ENCODE measurements at places on chromosomes 6 and 20. TPM values are rescaled to one million over a fixed set of nuclear protein-coding genes. Genes with fewer than 3 reads are reported as not detected.
A peak's percentile ranks its signal among the peaks of the same experiment; 100 is the strongest.

GRCh38 chr20:8581446-8582183 lies 449.5 kb downstream of the PLCB1 start:
- DNase-seq, result no peak
- no peak overlapping the region for H3K4me3 ChIP-seq
- no peaks in the 10 kb centered on the region for H3K4me1 ChIP-seq
- no peaks in the 10 kb centered on the region for H3K27me3 ChIP-seq
- no peaks in the 10 kb centered on the region for H3K36me3 ChIP-seq
- no peak overlapping the region for H3K27ac ChIP-seq

- peak overlapping the region; percentile 68 for H3K4me3 ChIP-seq
- peak; percentile 25 for DNase-seq
- H3K27ac ChIP-seq, result no peak overlapping the region
- peaks cover 29% of the 10 kb centered on the region for H3K27me3 ChIP-seq
- H3K36me3 ChIP-seq, result no peaks in the 10 kb centered on the region
Observed at GRCh38 chr6:166862287-166862977, 93.9 kb downstream of the RNASET2 start.

DNA sequence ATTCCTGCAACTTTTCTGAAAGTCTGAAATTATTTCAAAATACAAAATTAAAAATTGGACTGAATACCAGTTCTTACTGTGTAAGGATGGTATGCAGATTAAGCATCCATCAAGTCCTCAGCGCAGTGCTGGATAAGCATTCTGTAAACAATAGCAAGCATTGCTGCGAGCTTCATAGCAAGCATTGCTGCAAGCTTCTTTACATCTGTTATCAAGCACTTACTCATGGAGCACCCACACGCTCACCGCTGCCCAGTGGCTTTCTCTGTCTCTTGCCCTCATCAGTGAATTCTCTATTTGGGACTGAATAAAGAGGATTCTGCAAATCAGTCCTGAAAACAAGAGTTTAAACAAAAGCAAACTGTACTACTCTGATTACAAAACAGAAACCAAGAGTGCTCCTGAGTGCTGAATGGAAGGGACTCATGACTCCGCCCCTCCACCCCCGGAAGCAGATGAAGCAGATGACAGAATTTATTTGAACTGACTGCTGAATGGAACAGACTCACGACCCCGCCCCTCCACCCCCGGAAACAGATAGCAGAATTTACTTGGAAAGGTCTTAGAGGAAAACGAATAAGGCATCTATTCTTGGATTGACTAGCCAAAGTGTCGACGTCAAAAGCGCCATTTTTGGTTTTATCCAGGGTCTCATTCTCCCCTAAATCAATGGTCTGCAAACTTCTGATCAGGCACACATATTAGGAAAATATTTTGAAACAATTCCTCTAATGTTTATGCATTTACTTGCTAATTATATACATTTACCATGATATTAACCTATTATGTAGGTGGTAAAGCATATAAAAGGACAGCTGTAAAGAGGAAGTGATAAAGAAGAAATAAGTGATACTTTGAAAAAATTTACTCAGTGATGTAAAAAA lies 22.1 kb upstream of the EYA2 start:
- H3K27me3 ChIP-seq, result peaks cover 20% of the 10 kb centered on the region
- DNase-seq, result no peak
- H3K36me3 ChIP-seq, result no peaks in the 10 kb centered on the region
- H3K27ac ChIP-seq, result no peak overlapping the region
- no peak overlapping the region for H3K4me3 ChIP-seq
- no peaks in the 10 kb centered on the region for H3K4me1 ChIP-seq

DNA sequence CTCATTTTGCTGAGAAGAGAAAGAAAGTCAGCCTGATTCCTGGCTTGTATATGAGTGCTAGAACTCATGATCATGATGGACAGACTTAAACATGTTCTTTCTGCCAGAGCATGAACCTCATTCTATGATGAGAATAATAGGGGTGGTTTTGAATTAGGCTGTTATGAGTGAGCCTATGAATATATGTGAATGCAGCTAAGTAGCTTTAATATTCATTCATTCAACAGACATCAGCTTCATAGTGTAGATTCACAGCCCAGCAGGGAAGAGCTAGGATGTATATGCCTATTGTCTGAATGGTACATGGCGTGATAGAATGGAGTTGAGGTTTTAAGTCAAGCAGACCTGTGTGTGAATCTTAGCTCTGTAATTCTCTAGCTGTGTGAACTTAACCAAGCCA lies 573.2 kb downstream of the DHX35 start:
- no peak overlapping the region for H3K4me3 ChIP-seq
- no peak for DNase-seq
- no peak overlapping the region for H3K27ac ChIP-seq
- no peaks in the 10 kb centered on the region for H3K4me1 ChIP-seq

- H3K27ac ChIP-seq, result peak overlapping the region; percentile 96
- H3K4me1 ChIP-seq, result peaks cover 11% of the 10 kb centered on the region
- peaks cover 26% of the 10 kb centered on the region for H3K36me3 ChIP-seq
- DNase-seq, result no peak
Observed at GRCh38 chr6:131183427-131184095, 48.3 kb downstream of the AKAP7 start.

Gene HSPA1L
- 3.0 TPM for total RNA-seq
